Immature natural killer cell (primary cell): ENCODE measurements at places on chromosomes 5 and 9.

- no peak for DNase-seq
These were observed 71.2 kb downstream of the TENT4A start for GRCh38 chr5:6784481-6784880.

DNA sequence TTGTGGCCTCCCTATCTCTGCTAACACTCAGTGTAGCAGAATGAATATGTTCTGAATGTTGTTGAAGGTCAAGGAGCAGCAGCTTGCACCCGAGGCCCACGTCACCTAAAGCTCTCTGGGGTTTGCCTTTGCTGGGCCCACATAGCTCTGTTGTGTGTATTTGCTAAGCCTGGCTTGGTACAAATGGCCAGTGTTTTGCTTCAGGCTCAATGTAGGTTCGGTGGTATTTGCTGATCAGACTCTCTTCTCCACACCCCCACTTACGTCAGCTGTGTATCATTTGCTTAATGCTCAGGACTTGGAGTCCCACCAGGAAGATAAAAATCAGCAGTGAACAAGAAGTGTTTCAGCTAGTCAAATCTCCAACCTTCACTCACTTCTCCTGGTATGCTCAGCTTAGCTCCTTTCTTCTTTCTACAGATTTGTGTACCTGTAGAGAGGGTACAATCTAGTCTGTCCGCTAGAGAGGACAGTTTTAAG lies 4.8 kb upstream of the RFESD start:
- DNase-seq: no peak

DNA sequence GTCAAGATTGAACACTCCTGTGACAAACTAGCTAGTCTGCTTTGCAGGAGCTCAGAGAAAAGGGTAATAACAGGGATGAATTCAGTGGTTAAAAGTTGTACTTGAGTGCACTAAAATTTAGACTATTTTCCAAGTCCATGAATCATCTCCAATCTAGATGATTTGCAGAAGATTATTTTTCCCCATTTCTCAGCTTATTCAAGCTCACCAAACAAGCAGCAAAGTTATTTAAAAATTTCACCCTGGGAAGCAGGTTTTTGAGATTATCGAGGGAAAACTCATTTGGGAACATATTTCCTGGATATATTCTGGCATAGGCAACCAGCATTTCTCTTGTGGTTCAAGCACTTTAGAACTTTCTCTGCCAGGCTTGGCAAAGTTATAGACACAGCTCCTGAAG lies 311.4 kb downstream of the TLE1 start:
- no peak for DNase-seq

DNA sequence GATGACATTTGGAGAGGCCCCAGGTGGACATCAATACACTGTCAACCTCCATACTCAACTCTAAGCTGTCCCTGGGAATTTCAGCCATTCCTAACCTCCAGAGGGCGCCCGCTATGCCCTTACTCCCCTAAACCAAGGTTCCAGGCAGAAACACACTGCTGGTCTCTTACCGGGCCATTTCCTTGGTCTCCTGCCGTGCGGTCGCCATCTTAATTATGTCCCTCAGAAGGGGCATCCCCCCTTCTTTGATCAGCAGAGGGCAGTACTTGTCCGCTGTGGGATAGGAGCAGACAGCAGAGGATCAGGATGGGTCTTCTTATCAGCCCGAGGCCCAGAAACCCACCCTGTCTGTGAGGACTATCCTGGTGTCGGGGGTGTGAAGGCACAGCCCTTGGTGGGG lies 9.3 kb upstream of the ZDHHC12 start:
- no peak for DNase-seq

GRCh38 chr9:137479892-137480685 lies 21.0 kb upstream of the NSMF start:
- no peak for DNase-seq

DNA sequence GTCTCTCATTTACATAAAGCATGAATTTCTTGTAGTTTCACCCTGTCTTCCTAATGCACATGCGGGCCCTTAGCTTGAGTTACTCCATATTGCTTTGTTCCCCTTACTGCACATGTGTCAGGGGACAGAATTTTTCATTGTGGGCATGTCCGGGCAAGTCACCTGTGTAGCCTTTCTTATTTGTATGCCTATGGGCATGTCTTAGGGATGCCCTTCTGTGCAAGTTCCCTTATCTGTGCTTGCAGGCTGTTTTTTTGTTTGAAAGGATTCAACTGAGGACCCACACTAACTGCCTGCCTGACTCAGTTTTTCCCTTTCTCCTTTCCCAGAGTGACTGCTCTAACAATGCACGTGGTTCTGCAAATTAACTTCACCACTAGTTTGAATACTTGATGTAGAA lies 161.7 kb downstream of the YTHDC2 start:
- no peak for DNase-seq
